Stimulated activated CD4-positive, alpha-beta T cell treated with anti-CD3 and anti-CD28 coated beads, Interleukin-2, amount 100 ng/mL, for 24 hours (primary cell): ENCODE measurements at places on chromosomes 1 and 21.

GRCh38 chr1:94119306-94119705 is 1.6 kb downstream of the ABCA4 start:
- DNase-seq = no peak

DNA sequence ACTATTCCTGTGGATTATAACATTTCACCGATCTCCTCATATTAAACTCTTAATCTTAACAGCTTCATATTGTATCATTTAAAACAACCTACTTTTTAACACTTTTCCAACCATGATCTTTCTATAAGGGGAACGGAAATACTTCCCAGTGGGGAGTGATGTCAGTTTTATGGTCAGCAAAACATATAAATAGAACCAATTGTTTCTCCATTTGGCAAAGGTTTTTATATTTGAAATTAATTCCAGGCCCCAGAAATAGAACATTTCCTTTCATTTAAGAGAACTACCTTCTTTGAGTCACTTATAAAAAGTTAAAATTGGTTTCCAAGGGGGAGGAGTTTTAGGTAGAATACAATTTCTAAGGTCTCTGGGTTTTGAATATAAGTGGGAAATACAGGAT is 189.6 kb downstream of the TGFBR3 start:
- no peak for DNase-seq

DNA sequence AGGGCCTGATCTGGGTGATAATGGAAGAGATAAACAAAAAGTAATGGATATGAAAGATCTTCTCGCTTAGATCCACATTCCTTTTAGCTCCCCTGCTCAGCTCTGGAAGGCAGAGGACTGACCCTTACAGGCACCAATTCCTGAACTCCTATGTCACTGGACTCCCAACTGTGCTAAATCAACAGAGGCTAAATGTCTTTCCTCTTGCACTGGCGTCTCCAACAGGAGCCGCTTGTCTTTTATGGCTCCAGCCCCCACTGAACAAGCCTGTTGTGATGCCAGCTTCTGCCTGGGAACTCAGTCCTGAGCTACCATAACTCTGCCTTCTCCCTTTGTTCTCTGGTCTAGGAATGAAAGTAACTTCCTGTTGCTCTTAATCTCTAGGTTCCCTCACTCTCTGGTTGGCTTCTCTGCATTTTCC is 142.1 kb upstream of the COL11A1 start:
- DNase-seq = no peak

GRCh38 chr1:228213917-228214808 is 6.3 kb downstream of the OBSCN start:
- no peak for DNase-seq

GRCh38 chr1:99851850-99852454 is 1.8 kb downstream of the AGL start:
- DNase-seq = no peak

DNA sequence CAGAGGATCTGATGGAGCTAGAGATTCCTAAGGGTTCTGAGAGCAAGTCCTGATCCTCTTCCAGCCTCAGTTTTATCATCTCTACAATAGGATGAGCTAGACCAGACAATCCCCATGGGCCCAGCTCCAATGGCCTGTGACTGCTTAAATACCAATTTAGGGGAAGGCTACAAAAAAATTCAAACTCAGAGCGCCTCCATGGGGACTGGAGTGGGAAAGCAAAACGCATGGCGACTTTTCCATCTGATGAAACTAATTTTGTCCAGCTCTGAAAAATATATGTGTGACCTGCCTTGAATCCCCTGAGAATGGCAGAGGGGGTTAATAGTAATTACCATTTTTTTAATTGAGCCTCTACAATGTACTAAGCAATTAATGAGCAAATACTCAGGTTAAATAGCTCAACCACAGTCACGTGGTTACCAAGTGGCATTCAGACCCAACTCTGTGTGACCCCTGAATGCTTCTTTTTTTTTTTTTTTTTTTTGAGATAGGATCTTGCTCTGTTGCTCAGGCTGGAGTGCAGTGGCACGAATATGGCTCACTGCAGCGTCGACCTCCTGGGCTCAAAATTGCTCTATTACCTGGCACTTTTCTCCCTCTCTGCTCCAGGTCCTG is 8.4 kb downstream of the EXTL1 start:
- no peak for DNase-seq

DNA sequence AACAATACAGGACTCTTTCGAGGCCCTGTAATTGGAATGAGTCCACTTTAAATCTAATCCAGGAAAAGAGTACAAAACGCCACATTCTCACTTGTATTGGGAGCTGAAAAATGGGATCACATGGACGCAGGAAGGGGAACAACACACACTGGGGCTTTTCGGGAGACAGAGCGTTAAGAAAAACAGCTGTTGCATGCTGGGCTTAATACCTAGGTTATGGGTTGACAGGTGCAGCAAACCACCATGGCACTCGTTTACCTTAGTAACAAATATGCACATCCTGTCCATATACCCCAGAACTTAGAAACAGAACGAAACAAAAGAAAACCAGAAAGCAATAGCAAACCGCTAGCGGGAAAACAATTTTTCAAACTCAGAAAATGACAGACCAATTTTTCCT is 1532.7 kb upstream of the TPTE start:
- no peak for DNase-seq

- DNase-seq = no peak
Measured at GRCh38 chr1:11462224-11462923, 16.6 kb upstream of the DISP3 start.
